T-helper 2 cell (primary cell): ENCODE measurements at places on chromosomes 16 and 17.

- no peak for DNase-seq
These were observed 432.7 kb upstream of the ASIC2 start for GRCh38 chr17:33725675-33726271.

DNA sequence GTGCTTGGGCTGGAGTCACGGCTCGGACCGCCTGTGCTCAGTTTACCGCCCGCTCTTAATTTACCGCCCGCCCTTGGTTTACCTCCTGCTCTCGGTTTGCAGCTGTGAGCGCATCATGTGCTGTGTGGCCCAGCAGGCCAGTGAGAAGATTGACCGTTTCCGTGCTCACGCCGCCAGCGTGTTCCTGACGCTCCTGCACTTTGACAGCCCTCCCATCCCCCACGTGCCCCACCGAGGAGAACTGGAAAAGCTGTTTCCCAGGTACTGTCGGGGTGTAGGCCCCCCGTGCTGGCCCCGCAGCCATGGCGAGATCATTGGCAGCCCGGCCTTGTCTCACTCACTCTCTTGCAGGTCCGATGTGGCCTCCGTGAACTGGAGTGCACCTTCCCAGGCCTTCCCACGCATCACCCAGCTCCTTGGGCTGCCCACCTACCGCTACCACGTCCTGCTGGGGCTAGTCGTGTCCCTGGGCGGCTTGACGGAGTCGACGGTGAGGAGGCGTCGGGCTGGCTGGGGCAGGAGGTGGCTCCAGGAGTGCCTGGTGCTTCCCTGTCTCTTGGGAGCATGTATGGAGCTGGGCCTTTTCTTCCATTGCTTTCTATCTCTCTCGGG lies 89.3 kb upstream of the ZNF750 start:
- DNase-seq = no peak

DNA sequence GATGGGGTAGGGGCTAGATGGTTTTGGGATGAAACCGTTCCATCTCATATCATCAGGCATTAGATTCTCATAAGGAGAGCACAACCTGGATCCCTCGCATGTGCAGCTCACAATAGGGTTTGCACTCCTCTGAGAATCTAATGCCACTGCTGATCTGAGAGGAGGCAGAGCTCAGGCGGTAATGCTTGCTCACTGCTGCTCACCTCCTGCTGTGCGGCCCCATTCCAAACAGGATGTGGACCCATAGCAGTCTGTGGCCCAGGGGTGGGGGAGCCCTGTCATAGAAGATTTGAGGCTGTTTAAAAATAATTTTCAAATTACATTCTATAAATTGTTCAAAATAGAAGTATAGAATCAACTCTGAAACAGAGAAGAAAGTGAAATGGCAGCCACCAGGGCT lies 50.8 kb downstream of the PHKB start:
- DNase-seq = no peak

DNA sequence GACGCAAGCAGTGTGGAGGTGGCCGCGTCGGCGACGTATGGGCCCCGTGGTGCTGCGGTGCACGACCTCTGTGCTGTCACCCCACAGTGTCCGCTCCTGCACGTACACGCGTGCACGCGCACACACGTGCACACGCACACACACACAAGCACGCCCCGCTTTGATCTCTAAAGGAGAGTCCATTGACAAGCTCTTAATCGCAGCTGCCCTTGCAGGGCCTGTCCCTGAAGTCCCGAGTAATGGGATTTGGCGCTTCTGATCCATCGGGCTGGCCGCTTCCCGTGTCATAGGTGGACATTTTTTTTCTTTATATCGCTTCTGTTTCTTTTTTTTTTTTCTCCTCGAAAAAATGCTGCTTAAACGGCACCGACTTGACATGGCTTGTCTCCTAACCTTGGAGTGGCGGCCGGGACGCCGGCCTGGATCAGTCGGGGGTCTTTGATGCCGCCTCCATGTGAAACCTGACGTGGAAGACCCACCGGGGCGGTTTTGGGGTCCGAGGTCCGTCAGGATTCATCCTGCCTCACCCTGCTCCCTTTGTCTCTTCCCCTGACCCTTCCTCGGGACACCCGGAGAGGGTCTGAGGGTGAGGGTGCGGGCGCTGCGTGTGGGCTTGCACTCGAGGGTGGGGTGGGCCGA lies 8.3 kb upstream of the AXIN1 start:
- no peak for DNase-seq

- no peak for DNase-seq
These were observed 951 bp upstream of the GPRC5C start for GRCh38 chr17:74430706-74431567.

DNA sequence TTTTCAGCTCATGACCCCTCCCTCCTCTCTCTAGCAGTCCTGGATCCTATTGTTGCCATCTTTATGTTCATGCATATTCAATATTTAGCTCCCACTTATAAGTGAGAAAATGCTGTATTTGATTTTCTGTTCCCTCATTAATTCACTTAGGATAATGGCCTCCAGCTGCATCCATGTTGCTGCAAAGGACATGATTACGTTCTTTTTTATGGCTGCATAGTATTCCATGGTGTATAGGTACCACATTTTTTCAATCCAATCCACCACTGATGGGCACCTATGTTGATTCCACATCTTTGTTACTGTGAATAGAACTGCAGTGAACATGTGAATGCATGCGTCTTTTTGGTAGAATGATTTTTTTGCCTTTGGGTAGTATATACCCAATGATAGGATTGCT lies 188.4 kb downstream of the FOXL1 start:
- DNase-seq = no peak

GRCh38 chr17:48515925-48516900 lies 14.6 kb downstream of the HOXB1 start:
- DNase-seq = no peak

DNA sequence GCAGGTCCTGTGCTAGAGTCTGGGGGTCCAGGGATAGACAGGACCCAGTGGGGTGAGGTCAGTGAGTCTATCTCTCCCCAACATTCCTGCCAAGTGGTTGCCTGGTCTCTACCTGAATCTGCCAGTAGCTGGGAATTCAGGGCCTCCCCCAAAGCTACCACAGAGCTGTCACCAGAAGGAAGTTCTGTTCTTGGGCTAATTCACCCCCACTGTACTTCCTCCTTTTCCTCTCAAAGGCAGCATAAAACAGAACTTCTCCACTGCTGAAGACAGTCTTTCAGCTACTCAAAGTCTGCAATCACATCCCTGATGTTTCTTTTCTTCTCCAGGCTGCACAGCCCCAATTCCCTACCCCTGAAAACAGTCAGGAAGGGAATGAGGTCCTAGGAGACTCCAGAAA lies 8.7 kb downstream of the CAMTA2 start:
- DNase-seq = no peak

GRCh38 chr17:43533699-43534098 lies 12.4 kb downstream of the ETV4 start:
- DNase-seq = no peak

GRCh38 chr17:65730711-65731169 lies 169.3 kb upstream of the AXIN2 start:
- DNase-seq = no peak
